Adipocyte (in vitro differentiated cells): ENCODE measurements at places on chromosomes 11 and 22.

DNA sequence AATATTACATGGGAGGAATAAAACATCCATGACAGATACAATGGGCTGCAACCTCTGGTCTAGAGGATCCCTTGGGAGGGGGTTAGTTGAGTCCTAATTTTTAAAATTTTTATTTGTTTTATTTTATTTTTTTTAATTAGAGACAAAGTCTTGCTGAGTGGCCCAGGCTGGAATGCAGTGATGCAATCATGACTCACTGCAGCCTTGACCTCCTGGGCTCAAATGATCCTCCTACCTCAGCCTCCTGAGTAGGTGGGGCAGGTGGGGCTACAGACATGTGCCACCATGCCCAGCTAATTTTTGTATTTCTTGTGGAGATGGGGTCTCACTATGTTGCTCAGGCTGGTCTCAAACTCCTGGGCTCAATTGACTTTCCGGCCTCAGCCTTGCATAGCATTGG is 43.1 kb downstream of the FDX1 start:
- no peak for DNase-seq

DNA sequence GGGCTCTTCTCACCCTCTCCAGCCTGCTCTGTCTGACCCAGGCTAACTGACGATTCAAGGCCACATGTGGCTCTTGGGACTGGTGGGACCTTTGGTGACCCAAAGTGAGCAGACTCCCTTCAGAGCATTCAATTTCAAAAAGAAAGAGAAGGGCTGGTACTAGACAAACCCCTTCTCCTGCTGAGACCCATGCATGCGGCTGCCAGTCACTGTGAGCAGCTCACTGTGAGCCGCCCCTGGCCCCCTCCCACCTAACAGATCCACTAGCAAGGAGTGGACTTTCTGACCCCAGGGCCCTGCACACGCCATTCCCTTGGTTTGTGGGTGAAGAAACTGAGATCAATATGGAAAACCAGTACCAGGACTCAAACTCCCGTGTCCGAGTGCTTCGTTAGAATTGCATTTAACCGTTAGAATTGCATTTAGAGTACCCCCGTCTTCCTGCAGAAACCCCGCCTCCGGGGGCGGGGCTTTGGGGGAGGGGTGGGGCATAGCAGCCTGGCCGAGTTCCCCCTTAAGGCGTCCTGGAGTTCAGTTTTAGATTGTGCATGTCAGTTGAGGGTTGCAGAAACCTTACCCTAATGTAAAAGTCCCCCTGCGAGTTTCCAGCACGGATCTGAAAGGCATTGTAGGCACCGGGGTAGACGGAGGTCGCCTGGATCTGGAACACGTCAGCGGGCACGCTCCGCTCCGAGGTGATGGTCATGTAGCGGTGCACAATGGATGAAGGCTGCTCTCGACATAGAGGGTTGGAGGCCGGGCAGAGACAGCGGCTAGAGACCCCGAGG is 5.1 kb downstream of the EFEMP2 start:
- DNase-seq, result no peak

DNA sequence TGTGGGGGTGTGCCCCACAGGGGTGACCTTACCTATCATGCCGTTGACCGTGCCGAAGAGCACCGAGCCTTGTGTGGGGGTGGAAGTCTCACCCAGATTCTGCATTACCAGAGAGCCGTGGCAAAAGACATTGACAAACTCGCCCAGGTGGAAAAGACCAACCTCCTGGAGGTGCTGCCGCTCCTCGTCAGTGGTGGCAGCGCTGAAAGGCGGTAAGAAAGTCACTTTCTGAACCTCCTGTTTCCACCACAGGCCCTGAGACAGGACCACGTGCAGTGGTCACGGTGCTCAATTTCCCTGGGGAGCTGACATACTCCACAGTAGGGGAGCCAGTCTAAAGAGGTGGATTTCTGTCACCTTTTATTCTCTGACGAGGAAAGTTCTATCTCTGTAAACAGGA is 7.4 kb upstream of the VWCE start:
- no peak for DNase-seq

- no peak for DNase-seq
Observed at GRCh38 chr11:15349413-15349812, 234.7 kb downstream of the INSC start.

- DNase-seq, result no peak
Observed at GRCh38 chr11:16393340-16393739, 37.0 kb upstream of the SOX6 start.
